Tibial nerve (tissue), 4 donors: ENCODE measurements at places on chromosomes 1 and 21. TPM values are rescaled to one million over a fixed set of nuclear protein-coding genes. Genes with fewer than 3 reads are reported as not detected.

Gene ST6GALNAC5
- total RNA-seq = 10.6 TPM

DNA sequence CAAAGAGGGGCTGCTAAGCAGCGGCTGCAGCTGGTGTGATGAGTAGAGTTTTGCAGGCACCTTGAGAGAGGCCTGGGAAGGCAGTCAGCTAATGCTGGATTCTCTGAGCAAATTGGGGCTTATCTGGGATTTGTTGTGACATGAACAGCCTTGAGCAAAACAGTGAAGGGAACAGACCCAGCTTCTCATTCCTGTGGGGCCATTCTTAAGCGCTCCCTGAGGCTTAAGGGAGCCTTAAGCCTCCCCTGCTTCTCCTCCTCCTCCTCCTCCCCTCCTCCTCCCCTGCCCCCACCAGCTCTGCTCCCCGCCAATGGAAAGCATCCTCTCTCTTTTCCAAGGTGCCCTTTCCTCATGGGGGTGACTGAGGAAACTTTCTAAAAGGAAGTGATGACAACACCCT lies 21.3 kb downstream of the HMGCS2 start:
- DNase-seq = no peak

Gene LCE3E
- not detected for total RNA-seq

Gene PADI2
- total RNA-seq = 4.6 TPM

DNA sequence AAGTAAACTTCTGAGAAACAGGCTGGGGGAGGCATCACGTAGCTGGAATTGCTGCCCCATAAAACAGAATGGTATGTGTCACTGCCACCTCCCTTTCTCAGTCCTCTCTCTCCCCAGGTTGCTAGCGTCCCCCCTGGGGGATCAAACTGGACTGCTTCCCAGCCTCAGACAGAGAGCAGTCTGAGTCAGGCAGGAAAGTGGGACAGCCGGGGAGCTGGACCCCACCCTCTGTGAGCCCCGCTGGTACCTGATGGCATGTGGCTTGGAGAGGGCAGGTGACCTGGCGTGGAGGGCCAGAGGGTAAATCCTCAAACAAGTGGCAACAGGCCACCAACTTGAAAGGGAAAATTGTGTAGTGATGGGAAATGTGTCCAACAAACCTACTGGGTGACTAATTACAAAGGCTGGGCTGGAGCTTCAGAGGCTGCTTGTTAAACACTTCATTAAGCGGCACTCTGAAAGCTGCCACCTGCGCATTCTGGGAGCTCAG lies 1.0 kb upstream of the SFN start:
- no peak for DNase-seq

DNA sequence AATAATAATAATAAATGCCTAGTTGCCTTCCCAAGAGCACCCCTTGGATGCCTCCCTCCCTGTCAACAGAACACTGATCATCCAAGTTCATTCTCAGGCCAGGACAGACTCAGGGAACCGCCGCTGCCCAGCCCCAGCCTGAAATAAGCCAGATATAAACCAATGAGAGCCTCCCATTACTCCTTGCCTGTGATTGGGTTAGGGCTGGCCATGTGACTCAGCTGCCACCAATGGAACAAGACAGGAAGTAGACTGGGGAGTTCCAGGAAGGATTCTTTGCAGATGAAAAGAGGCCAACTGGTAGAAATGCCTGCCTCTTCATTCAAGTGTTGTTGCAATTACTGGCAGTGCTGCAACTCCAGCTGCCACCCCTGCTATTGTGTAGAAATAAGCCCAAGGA lies 146.4 kb upstream of the TIAM1 start:
- DNase-seq = no peak

DNA sequence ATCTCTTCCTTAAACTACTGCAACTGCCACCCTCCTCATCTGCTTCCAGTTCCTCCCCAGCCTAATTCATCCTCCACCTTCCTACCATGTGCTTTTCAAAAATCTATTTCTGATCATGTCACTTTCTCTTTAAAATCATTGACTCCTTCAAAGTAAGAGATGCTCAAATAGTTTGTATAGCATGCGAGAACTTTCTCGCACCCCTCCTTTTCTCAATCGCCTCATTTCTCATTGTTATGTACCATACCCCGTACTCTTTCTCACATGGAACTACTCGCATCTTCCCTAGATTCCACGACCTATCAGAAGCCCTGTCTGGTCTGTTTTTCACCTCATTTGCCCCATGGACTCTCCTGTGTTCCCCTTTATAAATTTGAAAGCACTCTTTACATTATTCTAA lies 238.2 kb downstream of the NRIP1 start:
- no peak for DNase-seq

DNA sequence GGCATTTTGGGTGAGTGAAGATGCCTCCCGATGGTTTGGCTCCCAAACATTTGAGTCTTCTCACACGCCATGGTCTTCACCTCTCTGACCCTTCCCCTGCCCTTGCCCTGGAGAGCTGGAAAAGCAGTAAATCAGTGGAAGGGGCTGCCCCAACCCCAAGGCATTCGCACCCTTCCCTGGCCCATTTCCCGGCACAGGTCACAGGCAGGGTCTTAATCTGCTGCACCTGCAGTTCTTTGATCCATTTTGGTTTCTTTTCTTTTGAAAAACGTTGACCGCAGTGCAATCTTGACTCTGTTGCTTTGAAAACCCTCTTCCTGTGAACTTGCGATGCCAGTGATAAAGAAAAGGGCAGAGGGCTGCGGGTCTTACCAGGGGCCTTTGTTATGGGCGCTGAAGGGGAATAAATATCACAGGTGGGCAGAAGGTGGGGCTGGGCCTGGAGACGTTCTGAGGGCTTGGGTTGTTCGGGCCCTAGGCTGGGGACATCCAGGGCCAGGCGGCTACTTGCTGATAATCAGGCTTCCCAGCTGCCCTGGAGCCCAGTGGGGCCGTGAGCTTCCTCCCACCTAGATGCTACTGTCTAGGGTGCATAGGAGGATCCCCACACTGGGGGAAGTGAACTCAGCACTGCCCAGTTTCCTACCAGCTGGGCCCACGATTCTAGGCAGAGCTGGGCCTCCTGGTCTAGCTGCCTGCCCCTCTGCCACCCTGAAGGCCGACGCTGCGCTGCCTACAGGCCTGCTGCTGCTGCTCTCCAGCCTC lies 38.6 kb upstream of the EPS8L3 start:
- DNase-seq = no peak

Gene LCA5L
- total RNA-seq = 0.66 TPM

DNA sequence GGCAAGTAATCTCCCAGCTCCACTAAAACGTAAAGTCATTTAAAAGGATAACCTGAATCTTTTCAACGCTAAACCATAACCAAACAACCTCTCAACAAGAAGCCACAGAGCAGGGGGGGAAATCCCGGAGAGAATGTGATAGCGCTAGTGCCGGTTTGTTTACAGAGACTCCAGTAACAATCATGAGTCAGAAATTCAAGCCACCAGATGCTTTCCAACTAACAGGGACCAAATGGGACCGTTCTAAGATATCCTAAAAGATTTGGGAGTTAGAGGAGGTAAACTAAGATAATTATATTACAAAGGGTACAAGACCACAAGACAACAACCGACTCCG lies 825 bp downstream of the DCAF8 start:
- DNase-seq = peak; percentile 44

Gene ADAM30
- not detected for total RNA-seq

Gene DCAF6
- 118 TPM for total RNA-seq

Gene CYP4A22
- 0.84 TPM for total RNA-seq

Gene SLC2A5
- 5.7 TPM for total RNA-seq

DNA sequence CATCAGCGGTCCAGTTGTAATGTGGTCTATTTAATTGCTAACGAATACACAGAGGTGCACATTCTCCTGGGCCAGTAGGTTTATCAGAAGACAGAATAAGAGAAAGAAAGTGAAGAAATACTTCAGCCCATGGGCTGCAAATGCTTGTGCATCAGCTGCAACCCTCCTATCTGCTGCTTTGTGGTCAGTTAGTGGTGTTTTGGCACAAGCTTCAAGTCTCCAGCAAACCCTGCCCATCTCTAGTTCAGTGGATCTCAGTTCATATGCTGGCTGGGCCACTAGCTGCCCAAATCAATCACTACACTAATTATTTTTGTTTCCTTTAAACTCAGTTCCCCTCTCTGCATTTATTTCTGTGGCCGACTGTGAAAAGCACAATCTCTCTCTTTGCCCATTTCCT lies 124.2 kb downstream of the KCNJ6 start:
- no peak for DNase-seq

GRCh38 chr1:5729636-5730145 lies 262.5 kb downstream of the NPHP4 start:
- no peak for DNase-seq

GRCh38 chr1:26440259-26440658 lies 8.1 kb downstream of the DHDDS start:
- DNase-seq = no peak

DNA sequence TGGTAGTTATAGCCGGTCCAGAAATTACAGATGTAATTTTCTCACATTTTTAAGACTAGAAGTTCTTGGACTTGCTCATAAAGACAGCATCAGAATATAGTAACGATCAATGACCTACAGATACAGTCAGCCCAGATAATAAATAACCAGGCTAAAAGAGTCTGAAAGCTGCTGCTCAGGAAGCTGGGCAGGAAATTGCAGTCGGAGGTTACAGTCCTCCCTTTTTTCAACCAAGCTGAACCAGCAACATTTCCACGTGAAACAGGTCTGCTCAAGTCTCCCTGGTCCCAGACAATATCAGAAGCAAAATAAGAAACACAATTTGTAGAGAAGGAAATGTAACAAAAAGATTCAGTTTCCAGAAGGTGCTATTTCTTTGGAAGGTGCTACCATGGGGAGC lies 457.4 kb downstream of the SIPA1L2 start:
- no peak for DNase-seq

DNA sequence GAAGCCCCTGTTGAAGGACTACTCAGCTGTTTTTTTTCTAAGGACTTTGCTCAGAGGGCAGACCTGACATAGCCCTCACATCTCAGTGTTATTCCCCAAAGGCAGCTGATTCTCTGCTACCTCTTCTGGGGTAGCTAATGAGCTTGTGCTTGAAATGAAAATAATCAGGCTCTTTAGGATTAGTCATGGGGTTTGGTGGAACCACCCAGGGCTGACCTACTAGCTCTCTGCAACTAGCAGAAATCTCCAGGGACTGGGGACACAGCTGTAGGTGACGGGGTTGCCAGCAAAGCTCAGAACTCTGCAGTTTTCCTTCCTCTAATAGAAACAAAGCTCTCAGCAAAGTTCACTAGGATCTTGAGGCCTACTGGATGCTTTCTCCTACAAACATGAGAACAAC lies 106.4 kb upstream of the BCL9 start:
- no peak for DNase-seq

GRCh38 chr1:234771642-234772344 lies 161.8 kb upstream of the IRF2BP2 start:
- no peak for DNase-seq
